Amniotic stem cell (primary cell): ENCODE measurements at places on chromosomes 2 and 18.

DNA sequence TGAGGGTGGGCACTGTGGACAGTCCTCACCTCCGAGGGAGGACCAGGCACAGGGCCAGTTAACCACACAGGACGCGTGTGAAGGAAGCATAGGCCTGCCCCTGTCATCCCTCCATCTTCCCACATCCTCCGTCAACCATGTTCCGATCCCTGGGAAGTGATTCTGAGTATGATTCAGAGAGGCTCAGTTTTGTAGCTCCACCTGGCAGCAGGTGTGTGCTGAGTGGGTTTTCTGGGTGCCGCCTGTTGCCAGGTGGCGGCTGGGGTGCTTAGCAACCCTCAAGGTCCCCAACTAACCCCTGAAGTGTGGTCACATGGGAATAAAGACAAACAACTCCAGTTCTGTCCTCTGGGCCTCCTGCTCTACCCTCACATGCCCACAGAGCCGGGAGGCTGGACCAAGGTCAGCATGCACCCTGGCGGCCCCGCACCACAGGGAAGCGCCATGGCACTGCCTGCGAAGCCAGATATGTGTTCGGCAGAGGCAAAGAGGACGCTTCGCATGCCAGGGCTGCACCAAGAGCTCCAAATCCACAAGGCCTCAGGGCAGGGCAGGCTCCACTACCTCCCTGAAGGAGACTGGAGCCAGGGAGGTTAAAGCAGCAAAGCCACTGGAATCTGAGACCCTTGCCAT lies 60.0 kb downstream of the ADCY3 start:
- no peak for DNase-seq

- DNase-seq, result no peak
Observed at GRCh38 chr2:12484536-12485115, 232.1 kb upstream of the TRIB2 start.

DNA sequence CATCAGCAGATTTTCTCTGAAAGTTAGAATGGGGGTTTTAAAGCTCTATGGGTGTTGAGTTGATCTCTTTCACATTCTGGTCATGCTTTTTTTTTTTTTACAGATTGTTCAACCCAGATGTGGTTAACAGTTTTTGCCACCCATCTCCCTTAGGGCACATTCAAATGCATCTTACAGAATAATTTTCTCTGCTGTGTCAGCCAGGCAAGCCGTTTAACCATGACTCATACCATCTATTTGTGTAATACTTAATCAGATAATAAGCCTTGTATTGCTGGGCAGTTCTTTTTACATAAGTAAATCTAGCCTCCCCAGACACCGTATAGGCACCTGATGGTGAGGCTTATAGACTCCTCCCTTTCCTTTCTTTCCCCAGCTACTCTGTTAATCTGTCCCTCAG lies 62.0 kb downstream of the TGIF1 start:
- peak; percentile 29 for DNase-seq

DNA sequence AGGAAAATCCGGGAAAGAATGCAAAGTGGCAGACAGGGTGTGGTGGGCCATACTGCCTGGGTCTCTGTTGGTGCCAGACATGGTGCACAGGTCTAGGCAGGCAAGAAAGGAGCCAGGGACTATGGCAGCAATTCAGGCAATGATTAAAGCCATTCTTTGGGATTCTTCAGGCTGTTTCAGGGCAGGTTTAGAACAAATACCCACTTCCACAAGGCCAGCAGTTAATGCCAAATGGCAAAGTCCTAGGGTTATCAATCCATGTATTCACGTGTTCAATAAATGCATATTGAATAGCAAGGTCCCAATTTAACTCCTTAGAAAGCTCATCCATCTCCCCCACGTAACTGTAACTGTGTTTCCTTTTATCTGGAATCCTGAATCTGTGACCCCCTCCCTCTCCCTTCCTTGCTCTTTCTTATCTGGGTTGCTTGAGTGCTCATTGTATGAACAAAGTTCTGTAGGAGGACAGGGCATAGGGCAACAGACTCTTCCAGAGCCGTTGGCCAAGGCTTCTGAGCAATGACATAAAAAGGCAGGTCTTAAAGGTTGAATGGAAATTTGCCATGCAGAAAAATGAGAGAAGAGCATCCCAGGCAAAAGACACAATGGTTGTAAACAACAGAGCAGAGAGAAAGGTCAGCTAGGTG lies 146.8 kb upstream of the KLHL29 start:
- no peak for DNase-seq

DNA sequence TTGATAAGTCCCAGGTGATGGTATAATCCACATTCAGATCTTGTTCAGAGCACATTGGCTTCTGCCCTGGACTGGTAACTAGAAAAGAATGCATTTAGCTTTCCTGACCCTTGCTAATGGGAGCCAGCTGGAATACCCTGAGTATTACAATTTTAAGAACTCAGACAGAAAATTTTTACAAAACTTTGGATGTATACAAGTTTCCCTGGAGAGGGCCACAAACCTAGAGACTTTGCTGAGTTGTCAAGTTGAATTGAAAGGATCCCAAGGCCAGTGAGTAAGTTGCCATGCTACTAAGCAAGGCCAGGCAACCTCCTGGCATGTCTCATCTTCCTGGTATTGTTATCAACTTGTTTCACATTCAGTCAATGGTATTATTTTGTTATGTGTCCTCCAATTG lies 20.0 kb upstream of the NABP1 start:
- DNase-seq, result no peak

DNA sequence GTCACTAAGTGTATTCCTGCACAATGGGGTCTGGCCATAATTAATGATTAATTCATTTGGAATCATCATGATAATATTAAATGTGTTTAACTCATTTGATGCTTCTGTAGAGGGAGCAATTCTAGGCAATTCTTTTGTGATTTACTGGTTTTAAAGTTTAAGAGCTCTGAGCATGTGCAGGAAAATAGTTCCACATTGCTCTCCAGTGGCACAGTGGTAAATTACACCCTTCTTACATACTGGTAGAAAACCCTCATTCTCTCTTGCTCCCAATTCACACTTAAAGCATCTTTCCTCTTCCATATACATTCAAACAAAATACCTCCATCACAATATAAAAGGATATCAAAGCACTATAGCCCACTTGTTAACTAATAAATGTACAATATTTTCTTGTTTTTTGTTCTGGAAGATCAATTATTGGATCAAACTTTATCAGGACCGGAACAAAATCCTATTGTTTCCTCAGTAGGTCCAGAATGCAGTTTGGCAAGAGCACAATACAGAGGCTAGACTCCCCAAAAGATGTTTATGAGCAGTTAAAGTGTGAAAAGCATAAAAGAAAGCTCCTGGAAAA lies 844.3 kb downstream of the MBD2 start:
- peak; percentile 2 for DNase-seq

GRCh38 chr2:239269173-239269885 lies 131.5 kb downstream of the HDAC4 start:
- DNase-seq, result no peak

GRCh38 chr2:150607390-150607811 lies 119.9 kb upstream of the RND3 start:
- DNase-seq, result no peak

GRCh38 chr2:175577368-175577970 lies 396.0 kb upstream of the ATP5MC3 start:
- no peak for DNase-seq

GRCh38 chr2:47558116-47558767 lies 155.3 kb downstream of the MSH2 start:
- no peak for DNase-seq

- DNase-seq, result no peak
Observed at GRCh38 chr2:201194097-201194496, 11.2 kb downstream of the CASP10 start.

DNA sequence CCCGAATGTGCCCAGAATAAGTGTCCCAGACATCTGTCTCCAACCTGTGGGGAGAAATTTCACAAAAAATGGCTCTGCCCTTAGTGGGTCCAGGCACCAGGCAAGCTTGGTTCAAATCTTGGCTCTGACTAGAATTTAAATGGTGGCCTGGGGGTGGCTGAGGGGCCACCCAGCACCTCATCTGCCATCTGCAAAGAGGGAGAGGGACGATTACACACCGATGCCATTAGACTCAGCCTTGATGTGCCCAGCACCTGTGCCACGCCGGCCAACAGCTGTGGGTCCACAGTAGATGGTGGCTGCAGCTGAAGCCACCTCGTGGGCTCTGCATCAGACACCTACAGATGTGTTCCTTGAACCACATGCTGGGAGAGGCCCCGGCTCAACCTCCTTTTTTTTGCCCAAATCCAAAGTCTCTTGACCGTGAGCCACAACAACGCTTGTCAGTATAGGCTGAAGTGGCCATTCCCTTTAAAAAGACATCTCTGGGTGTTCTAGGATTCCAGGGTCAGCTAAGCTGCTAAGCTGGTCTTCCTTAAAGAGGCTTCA lies 222.0 kb upstream of the RAB6C start:
- DNase-seq, result no peak

DNA sequence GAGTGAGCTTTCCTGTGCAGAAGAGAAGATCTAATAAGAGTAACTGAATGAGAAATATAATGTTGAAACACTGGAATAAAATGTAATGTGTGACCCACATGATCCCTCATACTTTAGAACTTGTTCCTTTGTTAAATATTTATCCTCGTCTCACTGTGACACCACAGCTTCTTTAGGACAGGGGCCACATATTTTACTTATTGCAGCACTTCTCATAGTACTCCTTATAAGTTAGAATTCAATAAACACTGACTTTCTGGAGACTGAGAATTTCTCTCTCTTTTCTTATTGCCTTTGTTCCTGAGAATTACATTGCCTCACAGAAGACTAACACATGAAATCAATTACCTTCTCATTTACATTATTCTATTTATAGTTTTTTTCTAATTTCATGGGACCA lies 1234.6 kb upstream of the CHAC2 start:
- no peak for DNase-seq

- no peak for DNase-seq
Observed at GRCh38 chr2:127342101-127342500, 45.7 kb downstream of the MAP3K2 start.

DNA sequence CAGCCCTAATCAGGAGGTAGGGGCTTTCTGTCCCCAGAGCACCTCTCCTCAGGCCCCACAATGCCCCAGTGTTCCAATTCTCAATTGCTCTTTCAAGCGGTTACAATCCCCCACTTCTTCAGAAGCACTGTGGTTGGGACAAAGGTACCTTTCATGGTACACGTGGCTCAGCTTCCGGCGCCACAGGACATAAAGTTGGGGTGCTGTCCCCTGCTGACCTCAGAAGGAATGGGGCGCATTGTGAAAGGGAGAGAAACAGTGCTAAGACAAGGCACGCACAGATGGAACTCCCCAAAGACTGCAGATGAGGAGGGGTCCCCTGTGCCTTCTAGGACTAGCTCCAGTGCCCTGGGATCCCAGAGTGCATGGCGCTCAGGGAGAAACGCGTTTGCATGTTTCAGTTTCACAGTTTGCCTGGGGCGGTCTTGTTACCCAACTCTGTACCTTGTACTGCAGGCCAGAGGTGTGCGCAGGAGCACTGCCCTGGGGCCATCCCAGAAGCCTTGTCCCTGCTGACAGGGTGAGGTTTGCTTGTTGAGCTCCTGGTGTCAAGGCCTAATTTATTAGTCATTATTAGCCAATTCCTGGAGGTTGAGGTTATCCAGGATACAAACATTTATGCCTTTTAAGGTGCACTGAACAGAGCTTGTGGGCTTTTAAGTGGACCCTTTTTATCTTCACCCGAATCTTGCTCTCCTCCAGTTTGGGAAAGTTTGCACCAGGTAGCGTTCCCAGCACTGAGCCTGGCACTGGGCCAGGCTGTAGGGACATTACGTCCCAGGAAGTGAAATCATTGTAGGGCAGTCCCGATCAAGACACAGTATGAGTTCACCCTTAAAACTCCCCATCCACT lies 7.6 kb downstream of the CNDP1 start:
- no peak for DNase-seq

- DNase-seq, result no peak
Observed at GRCh38 chr2:200625958-200626363, 40.1 kb downstream of the AOX1 start.

DNA sequence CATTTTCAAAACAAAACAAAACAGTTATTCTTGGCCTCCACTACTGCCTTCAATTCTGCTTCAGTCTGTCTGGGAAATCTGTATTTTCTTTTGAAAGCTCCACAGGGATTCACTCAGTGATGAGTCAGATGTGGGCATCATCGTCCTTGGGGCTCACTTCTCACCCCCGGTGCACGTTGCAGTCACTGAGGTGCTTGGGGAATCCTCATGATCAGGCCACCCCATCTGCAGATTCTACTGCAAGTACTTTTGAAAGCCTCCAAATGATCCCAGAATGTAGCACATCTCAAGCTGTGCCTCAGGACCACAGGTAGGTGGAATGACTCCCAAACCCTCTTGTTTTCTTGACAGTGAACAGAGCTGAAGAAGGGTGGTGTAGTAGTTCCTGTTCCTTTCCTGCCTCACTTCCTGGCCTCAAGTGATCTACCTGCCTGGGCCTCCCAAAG lies 34.3 kb downstream of the LPIN2 start:
- peak; percentile 64 for DNase-seq
